ENCODE measurements at places on chromosomes 16 and 17. TPM values are rescaled to one million over a fixed set of nuclear protein-coding genes. Genes with fewer than 3 reads are reported as not detected.

The ITGAD gene
- not detected for total RNA-seq

The CDK3 gene
- total RNA-seq = 1.7 TPM

The CAPNS2 gene
- total RNA-seq = 1.8 TPM

The TBC1D16 gene
- total RNA-seq = 38.3 TPM

The SMPD3 gene
- 0.24 TPM for total RNA-seq

The EMP2 gene
- 47.7 TPM for total RNA-seq

The TERF2IP gene
- total RNA-seq = 32.5 TPM

The PSMB10 gene
- total RNA-seq = 73.6 TPM

The ASGR1 gene
- 0.36 TPM for total RNA-seq

The MED13 gene
- total RNA-seq = 98.2 TPM

The FBXO39 gene
- total RNA-seq = 0.97 TPM

The ABI3 gene
- 3.4 TPM for total RNA-seq

The TBC1D3G gene
- total RNA-seq = not detected

The RAMP2 gene
- not detected for total RNA-seq

The NACA2 gene
- not detected for total RNA-seq

The CMTM2 gene
- total RNA-seq = not detected

The SDR42E2 gene
- total RNA-seq = not detected

The PDK2 gene
- total RNA-seq = 48.5 TPM

The GPR142 gene
- total RNA-seq = not detected

The KRTAP17-1 gene
- not detected for total RNA-seq

The LRRC37A gene
- 0.73 TPM for total RNA-seq

The SCRN2 gene
- total RNA-seq = 28.1 TPM

The SMIM22 gene
- not detected for total RNA-seq

The CHD9NB gene
- 0.65 TPM for total RNA-seq

The PIMREG gene
- 2.7 TPM for total RNA-seq

The SOST gene
- not detected for total RNA-seq

The TMC8 gene
- not detected for total RNA-seq

The SPATA22 gene
- 0.49 TPM for total RNA-seq

The TMEM238L gene
- not detected for total RNA-seq

The NCBP3 gene
- 23.9 TPM for total RNA-seq

The PTGES3L gene
- total RNA-seq = not detected

The KCNH6 gene
- total RNA-seq = not detected

The TMEM231 gene
- 15.3 TPM for total RNA-seq

The SLC16A6 gene
- total RNA-seq = 3.4 TPM

The TP53TG3 gene
- total RNA-seq = not detected

The TBC1D3I gene
- 0.73 TPM for total RNA-seq
